ENCODE measurements at places on chromosomes 13 and 19.

GRCh38 chr19:56978023-56978565, 137.6 kb upstream of the PEG3 start:
- no peak for DNase-seq

DNA sequence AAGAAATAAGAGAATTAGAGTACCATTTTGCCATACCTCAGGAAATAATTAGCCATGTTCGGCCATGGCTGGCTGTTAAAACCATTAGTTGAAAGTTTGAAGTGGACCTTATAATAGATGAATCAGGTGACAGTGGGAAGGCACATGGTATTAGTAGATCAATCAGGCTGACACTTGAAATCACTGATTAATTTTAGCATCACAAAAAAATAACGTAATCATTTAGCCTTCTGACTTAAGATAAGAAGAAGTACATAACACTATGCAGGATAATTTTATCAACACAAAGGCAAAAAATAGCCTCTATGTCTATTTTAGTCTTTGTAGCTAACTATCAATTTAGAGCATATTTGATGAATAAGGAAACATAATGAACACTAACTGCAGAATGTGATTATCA, 615.5 kb downstream of the PCDH17 start:
- DNase-seq = no peak

GRCh38 chr19:45056831-45057230, 18.0 kb downstream of the CLASRP start:
- no peak for DNase-seq

GRCh38 chr13:31739226-31739625, at the start of gene RXFP2:
Gene RXFP2, plus strand, starts transcription at chr13:31739526. Its CDS starts 87 bp downstream, at chr13:31739613.
- DNase-seq = no peak

- no peak for DNase-seq
Observed at GRCh38 chr19:15418231-15418578, 583 bp downstream of the AKAP8L start.

DNA sequence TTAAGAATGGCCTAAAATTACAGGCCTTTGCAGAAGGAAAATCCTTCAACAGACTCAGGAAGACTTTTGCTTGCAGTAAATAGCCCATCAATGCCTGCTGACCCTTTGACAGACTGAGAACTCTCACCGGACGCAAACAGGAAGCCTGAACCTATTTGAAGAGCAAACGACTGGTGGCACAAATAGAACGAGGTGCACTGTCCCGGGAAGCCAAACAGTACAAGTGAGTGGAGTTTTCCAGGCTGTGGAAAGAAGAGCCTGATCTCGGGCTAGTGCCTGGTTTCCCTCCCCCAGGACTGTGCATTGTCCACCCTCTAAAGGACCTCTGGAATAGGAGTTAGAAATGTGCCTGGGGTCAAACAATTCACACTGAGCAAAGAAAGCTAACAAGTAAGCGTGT, 165.5 kb downstream of the FGF14 start:
- no peak for DNase-seq

Data from activated CD8-positive, alpha-beta memory T cell treated with anti-CD3 and anti-CD28 coated beads for 4 hours (primary cell).